ENCODE measurements at places on chromosomes 16 and 17.

DNA sequence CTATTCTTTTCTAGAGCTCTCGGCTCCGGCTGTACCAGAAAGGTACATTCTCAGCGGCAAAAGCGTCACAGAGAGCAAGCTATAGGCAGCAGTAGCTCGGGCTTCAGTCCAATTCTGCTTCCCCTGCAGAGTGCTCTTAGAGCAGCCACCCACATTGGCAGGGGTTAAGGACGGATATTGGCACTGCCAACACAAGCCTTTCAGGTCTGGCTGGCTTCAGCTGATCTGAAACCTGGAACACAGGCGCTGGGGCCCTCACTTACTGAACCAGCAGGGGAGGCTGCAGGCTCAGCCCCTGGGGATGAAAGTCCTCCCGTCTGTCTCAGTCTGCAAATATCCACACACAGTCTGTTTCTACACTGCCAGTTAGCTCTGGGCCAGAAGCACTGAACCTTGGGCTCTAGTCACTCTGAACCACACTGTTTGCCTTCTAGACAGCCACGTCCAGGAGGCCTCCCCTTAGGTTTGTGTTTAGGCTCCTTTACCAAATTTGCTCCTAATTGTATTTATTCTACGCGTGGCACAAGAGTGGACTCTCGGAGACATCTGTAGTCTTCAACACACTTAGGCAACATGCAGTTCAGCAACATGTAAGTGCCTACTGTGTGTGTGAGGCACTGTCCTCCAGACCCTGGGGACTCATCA, 40.1 kb downstream of the HIC1 start:
- no peak for DNase-seq

- DNase-seq = no peak
Measured at GRCh38 chr16:9971907-9972306, 210.3 kb downstream of the GRIN2A start.

GRCh38 chr17:82351713-82352488, 7.1 kb upstream of the TEX19 start:
- peak; percentile 75 for DNase-seq

DNA sequence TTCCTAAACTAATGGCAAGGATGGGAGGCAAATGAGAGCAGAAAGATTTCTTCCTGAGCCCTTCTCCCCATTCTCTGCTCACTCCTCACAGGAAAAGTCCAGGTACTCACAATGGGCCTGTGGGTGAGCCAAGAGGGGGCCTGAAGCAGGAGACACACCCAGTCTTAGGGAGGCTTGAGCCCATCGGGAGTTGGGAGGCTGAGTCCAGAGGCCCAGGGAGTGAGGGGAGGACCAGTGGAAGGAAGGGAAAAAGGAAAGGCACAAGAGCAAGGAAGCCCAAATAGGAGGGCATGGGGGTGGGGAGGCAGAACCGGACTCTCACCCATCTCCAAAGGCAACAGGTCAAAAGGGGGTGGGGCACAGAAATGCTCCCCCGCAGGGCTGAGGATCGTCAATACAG, 68.1 kb upstream of the CNEP1R1 start:
- DNase-seq = no peak

DNA sequence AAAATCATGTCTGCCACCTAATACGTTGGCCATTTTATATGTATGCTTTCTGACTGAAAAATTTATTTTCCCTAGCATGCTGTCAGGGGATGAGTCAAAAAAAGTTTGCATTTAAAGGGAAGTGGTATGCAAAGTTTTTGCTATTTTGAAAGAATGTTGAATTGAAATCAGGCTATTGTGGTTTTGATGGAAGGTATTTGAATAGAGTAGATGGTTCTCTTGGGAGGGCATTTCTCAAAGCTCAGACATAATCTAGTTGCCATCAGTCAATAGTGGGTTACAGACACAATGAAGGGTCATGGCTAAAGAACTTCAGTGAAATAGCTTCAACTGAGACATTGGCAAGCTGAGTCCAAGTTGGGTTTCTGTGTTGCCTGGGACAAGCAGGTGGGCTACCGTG, 102.4 kb downstream of the MAP2K6 start:
- no peak for DNase-seq

GRCh38 chr16:49524216-49524946, 150.8 kb downstream of the C16orf78 start:
- DNase-seq = no peak

DNA sequence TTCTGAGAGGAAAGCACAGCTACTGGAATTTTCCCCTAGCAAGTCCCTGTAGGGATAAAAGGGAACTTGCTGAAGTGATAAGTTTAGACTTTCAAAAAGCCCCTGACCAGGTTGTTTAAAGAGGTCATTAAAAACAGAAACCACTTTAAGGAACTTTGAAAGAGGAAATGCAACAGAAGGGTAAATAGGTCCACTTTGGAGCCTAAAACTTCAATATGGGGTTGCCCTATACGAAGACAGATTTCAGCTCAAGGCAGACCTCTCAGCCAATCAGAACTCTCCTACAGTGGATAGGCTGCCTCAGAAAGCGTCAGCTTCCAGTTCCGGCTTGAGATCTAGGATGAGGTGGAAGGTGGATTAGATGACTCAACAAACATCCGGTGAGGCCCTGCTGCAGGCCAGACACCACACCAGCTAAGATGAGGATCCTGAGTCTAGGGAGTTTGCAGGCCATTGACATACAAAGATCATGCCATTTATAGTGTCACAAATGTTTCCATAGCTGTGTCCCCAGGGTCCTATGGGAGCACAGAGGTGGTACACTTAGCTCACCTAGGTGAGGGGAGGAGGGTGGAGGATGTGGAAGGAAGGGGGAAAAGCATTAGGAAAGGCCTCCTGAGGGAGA, 7.9 kb upstream of the MFSD6L start:
- no peak for DNase-seq

DNA sequence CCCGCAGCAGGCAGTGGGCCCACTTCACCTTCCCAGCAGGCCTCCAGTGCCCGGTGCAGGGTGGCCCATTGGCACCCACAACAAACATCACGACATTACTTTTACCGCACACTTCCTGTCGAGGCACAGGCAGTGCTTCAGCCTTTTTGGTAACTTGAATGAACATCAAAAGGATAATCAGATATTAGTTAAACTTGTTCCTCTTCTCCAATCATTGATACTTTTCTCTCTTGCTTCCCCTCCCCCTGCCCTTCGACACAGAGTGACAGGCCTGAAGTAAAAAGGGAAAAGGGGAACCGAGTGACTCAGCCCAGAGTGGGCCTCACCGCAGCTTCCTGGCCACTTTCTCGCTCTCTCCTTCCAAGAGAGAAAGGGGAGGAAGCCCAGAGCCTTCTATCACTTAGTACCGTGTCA, 507.0 kb downstream of the MAF start:
- peak; percentile 16 for DNase-seq

DNA sequence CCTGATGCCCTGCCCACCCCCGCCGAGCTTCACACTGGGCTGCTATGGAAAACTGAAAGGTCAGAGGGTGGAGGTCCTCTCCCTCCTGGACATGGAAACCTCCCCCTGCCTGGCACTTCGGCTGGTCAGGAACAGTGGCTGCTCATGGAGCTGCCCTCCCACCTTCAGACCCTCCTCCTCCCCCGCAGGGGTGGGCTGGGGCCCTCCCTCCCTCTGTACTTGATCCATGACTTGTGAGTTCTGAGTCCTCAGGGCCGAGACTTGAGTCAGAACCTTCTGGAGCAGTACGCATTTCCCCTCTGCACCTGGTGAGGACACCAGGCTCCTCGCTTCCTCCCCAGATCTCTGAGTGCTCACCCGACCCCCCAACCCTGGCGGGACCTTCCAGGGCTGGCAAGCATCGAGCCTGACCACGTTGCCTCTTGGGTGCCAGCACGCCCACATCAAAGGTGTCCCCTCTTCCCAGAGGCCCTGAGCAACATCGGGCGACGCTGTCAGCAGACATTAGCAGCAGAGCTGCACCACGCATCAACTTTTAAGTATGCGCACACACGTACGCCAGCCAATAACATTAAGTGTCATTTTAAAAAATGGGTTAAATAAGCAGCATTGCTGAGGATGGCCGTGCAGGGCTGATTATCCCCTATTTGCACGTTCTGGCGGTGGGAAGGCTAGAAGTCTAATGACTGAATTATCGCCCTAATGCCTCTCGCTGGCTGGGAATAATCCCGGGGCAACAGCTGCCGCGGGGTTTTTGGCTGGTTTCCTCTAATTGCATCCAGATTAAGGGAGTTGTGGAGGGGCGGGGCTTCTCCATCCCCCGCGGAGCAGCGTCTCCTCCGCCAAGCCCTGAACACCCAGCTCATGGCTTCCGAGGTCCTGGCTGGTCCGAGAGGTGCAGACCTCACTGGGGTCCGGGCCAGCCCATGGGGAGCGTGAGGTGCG, 98.0 kb downstream of the TBC1D16 start:
- no peak for DNase-seq

GRCh38 chr17:80169784-80170500, at the start of gene CARD14:
Gene CARD14, plus strand, starts transcription at chr17:80170030. Its CDS starts 11,409 bp downstream, at chr17:80181439.
- DNase-seq = no peak

DNA sequence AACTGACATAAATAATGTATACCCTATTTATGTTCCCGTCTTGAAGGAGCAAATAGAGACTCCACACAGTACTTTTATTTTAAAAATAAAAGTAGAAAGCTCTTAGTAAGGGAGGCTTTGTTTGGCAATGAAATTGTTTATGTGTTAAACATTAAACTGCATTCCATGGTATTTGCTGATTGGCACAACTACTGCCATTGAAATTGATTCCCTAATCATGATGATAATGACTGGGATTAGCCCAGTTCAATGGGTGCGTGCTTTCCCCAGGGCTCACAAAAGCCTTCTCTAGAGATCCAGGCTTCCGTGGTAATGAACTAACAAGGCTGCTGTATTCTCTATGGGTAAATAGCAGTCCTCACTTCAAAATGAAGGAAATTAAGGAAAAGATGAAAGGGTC, 67.5 kb downstream of the GPRC5B start:
- DNase-seq = no peak

- no peak for DNase-seq
Measured at GRCh38 chr17:81083125-81083765, 48.3 kb downstream of the BAIAP2 start.

DNA sequence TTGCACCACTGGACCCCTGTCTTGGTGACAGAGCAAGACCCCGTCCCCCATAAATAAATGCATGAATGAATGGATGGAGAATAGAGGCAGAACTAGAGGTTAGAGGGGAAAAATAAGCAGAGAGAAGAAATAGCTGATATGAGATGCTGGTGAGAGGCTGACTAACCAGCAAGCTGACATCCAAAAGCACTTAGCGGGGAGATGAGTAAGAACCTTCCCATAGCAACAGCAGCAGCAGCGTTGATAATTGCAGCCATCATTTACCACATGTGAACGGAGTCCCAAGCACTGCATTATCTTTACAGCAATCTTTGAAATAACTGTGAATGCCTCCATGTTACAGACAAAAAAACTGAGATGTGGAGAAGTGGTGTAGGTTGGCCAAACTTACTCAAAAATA, 777.3 kb upstream of the EEF2KMT start:
- no peak for DNase-seq

GRCh38 chr16:2194166-2194834, 2.1 kb downstream of the CASKIN1 start:
- DNase-seq = no peak
